ENCODE measurements at places on chromosomes 5 and 9.

DNA sequence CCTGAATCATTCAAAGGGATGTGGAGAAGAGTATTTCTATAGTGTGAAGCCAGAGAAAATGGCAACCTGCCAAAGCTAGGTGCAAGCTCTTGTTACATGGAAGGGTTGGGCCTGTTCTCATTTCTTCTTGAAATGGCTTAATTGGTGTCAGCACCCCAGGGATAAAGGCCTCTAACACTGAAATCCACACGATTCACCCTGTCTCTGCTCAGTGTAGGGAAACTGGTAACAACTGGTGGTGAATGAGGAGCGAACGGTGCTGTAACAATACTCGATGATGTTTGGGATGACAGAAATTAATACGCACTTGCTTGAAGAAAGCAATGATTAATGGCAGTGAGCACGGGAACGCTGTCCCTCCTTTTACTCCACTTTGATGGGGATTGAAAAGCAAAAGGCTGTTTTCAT is 16.2 kb downstream of the PBX3 start:
- DNase-seq: peak; percentile 79

- no peak for DNase-seq
Measured at GRCh38 chr5:163089230-163089629, 348.2 kb upstream of the CCNG1 start.

DNA sequence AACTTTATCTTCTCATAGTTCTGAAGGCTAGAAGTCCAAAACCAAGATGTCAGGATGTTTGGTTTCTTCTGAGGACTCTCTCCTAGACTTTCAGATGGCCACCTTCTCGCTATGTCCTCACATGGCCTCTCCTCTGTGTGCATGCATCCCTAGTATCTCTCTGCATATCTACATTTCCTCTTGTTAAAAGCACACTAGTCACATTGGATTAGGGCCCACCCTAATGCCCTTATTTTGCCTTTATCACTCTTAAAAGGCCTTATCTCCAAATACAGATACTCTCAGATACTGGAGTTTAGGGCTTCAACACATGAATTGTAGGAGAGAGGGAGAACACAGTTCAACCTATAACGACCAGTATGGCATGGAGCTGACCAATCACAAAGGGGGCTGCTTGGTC is 151.7 kb downstream of the PRELID2 start:
- DNase-seq: no peak

- no peak for DNase-seq
Measured at GRCh38 chr5:54702470-54702869, 184.9 kb downstream of the SNX18 start.

DNA sequence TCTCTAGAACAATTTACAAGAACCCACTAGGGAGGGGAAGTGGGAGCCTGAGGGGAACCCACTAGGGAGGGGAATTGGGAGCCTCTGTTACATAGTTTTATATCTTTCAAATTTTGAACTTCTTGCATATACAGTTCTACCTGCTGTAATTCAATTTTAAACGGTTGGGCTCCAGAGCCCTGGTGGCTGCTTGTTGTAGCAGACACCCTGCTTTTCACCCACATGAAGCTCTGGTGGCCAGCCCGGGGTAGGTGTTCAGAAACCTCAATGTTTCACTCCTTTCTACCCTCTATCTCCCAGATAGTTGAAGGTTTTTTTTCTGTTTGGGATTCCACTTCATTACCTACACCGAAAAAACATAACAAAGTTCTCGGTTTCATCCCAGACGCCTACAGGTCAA is 124.4 kb downstream of the TMEM174 start:
- no peak for DNase-seq

DNA sequence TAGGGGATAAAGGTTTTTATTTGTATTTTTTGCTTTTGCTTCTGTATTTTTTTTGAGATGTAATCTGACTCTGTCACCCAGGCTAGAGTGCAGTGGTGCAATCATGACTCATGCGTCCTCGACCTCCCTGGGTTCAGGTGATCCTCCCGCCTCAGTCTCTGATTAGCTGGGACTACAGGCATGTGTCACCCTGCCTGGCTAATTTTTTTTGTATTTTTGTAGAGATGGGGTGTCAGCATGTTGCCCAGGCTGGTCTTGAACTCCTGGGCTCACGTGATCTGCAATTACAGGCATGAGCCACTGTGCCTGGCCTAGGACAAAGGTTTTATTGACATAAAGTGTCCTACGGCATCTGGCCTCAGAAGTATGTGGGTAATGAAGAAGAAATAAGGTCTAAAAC is 297.1 kb upstream of the C9orf72 start:
- DNase-seq: peak; percentile 88
